ENCODE measurements at places on chromosomes 11 and 22.

DNA sequence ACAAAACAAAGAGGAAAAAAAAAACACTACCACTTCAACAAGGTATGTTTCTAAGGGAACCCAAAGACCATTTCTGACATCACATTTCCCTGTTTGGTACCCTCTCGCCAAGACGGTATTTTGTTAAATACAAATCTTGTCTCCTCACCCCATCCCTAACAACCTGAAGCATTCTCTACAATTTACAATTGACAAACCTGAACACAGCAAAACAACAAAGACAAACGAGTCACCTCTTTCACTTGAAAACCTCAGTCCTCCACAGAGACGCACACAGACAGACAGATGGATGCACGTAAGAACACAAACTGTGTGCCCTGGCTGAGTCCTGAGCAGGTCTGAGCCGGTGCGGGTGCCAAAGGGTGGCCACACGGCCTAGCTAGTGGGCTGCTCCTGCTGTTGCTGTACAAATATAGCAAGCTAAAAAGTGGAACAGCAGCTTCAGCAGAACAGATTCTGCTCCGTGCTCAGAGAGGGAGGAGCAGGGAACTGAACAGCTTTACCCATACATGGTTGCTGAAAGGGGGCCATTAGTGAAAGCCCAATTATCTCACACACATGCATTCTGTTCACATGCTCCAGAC lies 28.5 kb downstream of the CELF1 start:
- no peak for DNase-seq

- DNase-seq, result no peak
Measured at GRCh38 chr11:88041679-88042078, 133.6 kb downstream of the RAB38 start.

DNA sequence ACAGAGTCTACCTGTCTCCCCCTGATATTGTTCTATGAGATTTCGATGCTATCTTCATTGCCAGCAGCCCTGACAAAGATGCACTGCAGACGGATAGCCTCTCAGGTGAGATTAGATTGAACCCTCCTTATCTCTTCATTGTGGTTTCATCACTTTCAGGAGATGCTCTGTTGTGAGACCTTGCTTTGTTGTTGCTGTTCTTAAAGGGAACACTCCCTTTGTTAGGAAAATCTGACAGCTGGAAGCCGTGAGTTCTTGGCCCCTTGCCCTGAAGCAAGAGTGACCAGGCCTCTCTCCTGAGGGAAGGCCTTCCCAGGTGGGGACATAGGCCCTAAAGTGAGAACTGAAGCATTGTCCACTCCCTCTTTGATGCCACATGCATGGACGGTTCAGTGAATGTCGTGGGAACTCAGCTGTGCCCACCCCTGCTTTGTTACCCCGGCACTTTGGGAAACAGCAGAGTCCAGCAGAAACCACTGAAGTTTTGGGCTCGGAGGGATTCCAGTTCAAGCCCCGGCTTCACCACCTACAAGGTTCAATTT lies 976.1 kb downstream of the TBC1D22A start:
- DNase-seq, result no peak

GRCh38 chr22:26050079-26050478 lies 119.2 kb upstream of the SEZ6L start:
- DNase-seq, result no peak

- peak; percentile 47 for DNase-seq
Measured at GRCh38 chr22:26763633-26764361, 106.4 kb downstream of the MIAT start.

DNA sequence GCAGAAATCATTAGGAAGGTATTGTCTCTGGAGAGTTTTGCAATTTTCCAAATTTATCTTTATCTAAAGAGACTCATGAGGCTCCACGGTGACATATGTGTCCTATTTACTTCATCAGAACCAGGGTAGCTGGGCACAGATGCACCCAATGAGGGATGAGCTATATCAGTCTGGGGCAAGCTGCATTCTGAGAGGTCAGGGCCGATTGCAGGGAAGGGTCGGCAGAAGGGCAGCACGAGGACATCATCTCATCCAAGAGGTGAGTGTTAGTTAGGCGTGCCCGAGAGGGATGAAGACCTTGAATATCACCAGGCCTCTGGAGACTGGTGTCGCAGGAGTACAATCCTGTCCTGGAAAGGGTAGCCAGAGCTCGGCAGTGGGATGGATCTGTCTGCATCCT lies 41.0 kb upstream of the SPON1 start:
- DNase-seq, result no peak

GRCh38 chr22:31970490-31971444 lies 26.4 kb downstream of the YWHAH start:
- peak; percentile 76 for DNase-seq

- DNase-seq, result no peak
Measured at GRCh38 chr11:31960126-31960525, 130.7 kb upstream of the RCN1 start.

DNA sequence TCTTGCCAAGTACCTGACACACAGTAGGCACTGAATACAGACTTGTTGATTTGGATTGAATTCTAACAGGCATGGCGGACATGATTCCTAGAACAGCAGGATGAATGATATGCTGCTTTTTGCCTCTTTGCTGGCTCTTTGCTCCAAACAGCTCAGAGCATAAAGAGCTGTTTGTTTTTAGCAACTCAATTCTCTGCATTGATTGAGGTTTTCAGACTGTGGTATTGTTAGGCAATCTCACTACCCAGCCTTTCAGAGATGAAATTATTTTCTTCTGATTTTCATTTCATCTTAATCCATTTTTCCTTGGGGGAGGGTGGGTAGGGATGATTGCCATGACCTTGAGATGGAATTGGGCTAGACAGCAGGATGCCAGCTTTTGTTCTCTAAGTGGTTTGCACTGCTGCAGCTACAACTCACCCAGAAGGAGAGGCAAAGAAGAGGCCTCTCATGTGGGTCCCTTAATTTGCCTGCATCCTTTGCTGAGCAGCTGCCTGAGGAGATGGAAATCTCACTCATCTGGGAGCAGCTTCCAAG lies 20.5 kb downstream of the COA4 start:
- DNase-seq, result no peak

GRCh38 chr11:113553915-113554314 lies 78.7 kb upstream of the DRD2 start:
- DNase-seq, result no peak

DNA sequence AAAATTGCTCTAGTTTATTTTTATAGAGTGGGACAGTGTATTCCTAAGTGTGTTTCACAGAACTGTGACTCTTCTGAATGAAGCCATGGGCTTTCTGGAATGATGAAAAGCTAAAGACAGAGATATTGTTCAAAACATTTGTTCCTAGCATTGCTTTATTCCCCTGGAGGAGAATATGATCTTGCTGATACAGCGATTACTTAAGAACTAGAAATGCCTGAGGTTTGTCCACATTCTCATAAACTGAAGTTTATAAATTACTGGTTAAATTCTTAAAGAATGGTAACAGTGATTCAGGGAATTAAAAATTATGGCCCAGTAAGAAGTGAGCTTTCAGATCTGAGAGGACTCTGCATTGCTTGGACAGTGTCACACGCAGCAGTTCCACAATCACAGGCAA lies 690.3 kb downstream of the FAM181B start:
- no peak for DNase-seq

GRCh38 chr11:46438211-46438610 lies 46.6 kb upstream of the CHRM4 start:
- no peak for DNase-seq

DNA sequence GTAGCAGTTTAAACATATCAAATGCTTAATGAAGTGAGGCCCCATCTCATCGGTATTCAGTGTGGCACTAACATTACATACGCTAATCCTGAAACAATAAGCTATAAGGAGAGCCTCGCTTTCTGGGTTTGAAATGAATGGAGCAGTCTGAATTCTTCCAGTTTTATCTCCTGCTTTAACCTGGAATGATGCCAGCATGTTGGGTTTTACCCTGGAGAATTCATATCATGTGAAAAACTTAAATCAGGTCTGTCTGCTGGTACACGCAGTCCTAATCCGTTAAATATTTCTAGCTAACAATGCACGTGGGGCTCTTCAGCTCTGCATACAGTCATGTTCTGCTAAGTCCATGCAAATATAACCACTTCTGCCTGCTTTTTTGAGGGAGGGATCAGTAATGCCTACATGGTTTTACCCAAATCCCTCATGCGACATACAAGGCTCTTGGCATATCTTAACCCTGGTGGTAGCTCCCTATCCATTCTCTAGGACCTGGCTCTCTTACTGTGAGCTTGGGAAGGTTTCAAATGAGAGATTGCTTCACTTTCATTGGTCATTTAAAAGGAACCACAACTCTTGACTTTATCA lies 92.7 kb downstream of the COMMD9 start:
- no peak for DNase-seq

DNA sequence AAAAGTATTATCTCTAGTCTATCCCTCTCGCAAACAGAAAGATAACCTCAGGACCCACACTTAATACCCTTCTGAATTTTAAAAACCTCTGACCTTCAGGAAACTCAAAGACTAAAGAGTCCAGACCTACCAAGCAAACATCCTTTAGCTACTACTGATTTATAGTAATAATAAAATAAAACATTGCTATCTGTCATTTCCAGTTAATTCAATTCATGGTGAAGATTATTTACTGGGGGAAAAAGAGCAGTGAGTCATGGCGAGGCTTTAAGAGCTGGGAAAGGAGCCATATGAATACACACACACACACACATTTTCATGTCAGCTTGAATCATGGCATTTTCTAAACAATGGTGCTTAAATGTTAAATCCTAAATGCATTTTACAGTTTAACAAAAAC lies 87.1 kb downstream of the FAM76B start:
- DNase-seq, result no peak

DNA sequence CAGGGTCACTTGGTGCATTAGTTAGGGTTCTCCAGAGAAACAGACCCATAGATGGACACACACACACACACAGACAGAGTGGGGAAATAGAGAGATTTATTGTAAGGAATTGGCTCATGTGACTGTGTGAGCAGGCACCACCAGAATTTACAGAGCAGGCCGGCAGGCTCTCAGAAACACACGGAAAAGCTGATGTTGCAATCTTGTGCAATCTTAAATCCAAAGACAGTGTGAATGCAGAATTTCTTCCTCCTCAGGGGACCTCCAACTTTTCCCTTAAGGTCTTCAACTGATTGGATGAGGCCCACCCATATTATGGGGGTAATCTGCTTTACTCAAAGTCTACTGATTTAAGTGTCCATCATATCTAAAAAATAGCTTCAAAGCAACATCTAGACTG lies 49.8 kb downstream of the APIP start:
- no peak for DNase-seq

GRCh38 chr11:103528046-103528445 lies 418.8 kb downstream of the DYNC2H1 start:
- no peak for DNase-seq

- DNase-seq, result peak; percentile 59
Measured at GRCh38 chr11:44094260-44094868, 1.1 kb upstream of the EXT2 start.

DNA sequence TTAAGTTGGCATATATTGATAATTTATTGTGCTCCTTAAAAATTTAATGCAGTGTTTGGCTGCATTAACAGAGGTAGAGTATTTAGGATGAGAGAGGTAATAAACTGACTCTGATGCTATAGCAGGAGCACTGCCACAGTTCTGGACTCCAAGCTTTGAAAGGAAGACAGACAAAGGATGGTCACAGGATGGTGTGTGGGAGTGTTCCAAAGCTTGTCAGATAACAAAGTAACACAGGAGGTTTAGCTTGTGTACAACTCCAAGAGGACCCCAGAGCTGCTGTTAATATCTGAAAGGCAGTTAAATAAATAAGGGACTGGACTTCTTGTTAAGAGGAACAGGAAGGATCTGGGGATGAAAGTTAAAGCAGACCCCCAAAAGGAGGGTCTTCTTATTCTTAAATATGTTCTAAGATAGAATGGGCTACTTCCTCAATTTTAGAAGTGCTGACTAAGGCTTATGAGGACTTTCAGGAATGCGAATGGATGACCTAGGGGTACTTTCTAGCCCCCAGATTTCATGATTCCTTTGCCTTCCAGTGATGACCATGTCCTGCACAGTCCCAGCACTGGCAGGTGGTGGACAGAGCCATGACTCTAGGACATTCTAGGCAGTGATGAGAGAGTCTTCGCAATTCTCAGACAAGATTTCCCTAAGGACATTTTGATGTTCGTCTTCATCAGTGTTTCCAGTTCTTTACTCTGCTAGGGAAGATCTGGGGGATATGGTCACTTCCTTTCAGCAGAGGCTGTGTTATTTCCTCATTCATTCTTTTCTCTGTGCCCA lies 149.1 kb upstream of the RASSF10 start:
- no peak for DNase-seq

- DNase-seq, result no peak
Measured at GRCh38 chr11:21564095-21564494, 628.8 kb upstream of the ANO5 start.

- DNase-seq, result no peak
Measured at GRCh38 chr22:40415531-40416266, 45.3 kb downstream of the SGSM3 start.

DNA sequence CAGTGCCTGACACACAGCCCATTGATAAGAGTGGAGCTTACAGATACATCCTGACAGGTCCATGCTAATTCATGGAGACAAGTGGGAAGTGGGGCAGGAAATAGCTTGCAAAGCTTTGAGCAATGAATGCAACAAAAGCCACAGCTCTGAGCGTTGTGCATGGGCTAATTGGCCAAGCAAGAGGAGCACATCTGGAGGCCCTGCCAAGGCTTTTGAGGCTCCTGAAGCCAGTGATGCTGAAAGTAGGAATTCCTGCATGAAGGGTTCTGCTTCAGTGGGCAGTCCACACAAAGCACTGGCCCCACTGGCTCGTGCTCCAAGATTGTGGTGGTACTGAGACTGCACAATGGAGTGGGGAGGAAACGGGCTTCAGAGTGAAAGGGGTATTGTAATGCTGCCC lies 103.8 kb upstream of the CSNK2A3 start:
- no peak for DNase-seq

DNA sequence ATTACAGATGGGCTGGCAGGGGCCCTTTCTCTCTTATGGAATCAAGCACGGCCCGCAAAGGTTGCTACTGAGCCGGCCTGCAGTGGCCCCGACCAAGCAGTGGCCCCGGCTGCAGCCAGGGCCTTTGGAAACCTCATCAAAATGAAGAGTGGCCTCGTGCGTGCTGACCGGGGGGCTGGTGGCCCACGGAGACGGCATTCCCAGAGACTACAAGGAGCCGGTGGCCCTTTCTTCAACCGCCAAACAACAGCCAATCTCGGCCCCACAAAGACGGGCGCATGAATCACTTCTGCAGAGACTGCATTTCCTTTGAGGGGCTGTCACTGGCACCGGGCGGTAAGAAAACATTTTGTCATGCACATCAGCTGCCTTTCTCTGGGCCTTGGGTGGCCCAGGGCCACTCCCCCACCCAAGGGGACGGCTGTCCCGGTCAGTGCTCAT lies 43.1 kb upstream of the FGF3 start:
- DNase-seq, result no peak

DNA sequence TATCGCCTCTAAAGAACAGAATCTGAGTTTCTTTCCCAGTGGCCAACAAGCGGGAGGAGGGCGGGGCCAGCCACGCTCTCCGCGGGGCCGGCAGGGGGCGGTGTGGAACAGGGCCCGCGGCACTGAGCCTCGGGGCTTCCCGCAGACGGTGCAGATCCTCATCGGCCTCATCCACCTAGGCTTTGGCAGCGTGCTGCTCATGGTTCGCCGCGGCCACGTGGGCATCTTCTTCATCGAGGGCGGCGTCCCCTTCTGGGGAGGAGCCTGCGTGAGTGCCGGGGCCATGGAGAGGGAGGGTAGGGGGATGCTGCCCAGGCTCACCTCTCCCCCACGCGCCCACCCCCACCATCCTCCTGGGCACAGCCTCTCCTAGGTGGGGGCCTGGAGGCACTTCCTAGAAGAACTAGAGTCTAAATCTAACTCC lies 10.7 kb downstream of the MS4A15 start:
- no peak for DNase-seq

All from 8988T (cell line).